A172 (cell line): ENCODE measurements at places on chromosomes 2 and 18.

DNA sequence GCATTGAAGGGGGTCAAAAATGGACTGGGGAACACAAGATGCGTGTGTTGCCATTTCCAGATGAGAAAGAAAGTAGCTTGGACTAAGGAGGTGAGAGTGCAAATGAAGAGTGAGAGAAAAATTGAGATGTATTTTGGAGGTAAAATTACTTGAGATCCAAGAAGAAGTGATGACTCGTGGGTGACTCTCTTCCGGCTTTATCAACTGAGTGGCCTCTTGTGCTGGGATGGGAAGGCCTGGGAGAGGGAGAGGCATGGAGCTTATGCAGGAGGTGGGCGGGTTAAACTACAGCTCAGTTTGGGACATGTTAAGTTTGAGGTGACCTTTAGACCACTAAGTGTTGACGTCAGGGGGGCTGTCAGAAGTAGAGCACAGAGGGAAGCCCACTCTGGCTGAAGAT, 34.9 kb downstream of the SULT1C2 start:
- peak; percentile 61 for DNase-seq

- no peak for DNase-seq
Observed at GRCh38 chr2:144339048-144339447, 180.9 kb downstream of the ZEB2 start.

DNA sequence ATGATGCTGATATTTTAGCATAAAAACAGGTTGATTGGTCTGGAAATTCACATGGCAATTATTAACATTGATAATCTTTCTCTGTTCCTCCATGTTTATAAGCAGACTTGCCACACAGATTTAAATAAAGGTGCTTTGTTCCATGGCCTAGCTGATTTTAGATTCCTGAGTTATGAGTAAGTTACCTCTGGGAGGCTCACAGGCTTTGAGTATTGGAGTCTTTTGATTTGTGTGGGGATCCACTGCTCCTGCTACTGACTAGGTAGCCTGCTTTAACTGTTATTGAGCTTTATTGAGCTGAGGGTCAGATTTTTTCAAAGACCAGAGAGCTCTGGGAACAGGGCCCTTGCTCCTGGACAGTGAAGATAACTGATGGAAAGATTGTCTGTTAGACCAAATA, 166.1 kb downstream of the ANKRD30B start:
- DNase-seq, result peak; percentile 18

- no peak for DNase-seq
Observed at GRCh38 chr2:205698286-205699268, 16.3 kb downstream of the NRP2 start.

- DNase-seq, result no peak
Observed at GRCh38 chr2:4914036-4914435, 778.1 kb upstream of the SOX11 start.

GRCh38 chr18:63260380-63260754, 59.2 kb downstream of the BCL2 start:
- DNase-seq, result no peak

GRCh38 chr2:64646007-64646880, 7.5 kb downstream of the SERTAD2 start:
- DNase-seq, result peak; percentile 71

DNA sequence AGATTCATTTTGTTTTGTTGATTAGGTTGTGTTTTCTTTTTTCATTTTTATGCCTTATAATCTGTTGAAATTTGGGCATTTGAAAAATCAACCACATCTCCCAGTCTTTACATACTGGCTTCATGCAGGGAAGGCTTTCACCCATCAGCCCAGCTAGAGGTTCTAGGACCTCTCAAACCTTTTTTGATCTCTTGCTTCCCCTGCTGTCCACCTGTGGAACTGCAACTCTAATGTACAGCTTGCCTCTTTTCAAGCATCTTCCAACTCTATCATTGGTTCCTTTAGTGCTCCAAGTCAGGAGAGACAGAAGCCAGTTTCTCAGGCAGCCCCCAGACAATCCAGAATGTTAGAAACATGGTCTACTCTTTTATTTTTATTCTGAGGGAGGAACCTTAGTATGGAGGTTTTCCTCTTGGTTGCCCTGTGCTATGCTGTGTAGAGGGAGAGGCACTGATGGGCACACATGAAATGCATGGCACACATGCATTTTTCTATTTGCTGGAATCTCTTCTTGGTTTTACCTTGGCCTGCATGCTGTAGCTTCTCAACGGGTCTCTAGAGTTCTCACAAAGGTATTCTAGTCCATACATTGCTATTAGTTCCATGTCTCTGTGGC, 107.2 kb upstream of the L3MBTL4 start:
- DNase-seq, result peak; percentile 20

DNA sequence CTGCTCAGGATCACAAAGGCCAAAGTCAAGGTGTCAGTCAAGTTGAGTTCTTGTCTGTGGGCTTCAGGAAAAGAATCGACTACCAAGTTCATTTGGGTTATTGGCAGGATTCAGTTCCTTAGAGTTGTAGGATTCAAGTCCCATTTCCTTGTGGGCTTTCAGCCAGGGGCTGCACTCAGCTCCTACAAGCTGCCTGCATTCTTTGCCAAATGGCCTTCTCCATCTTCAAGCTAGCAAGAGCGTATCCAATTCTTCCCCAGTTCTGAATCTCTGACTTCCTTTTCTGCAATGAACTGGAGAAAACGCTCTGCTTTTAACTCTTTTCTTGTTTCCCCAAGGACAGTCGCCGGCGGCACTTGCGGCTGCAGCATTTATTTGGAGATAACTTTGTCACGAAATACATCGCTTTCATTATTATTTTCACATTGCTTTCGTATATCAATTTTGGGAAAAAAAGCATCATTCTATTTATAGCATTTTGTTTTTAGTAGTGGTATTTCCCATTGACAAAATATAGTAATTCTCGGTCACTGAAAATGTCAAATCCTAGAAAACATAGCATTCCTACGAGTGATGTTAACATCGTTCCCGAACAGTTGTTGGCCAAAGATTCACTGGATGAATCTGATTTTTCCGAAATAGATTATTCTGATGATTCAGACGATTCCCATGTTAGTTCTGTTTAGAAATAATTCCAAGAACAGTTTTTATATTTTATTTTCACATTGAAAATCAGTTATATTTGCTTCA, 59.6 kb upstream of the SERPINE2 start:
- DNase-seq, result no peak

- no peak for DNase-seq
Observed at GRCh38 chr2:80519699-80520291, 215.2 kb upstream of the LRRTM1 start.

DNA sequence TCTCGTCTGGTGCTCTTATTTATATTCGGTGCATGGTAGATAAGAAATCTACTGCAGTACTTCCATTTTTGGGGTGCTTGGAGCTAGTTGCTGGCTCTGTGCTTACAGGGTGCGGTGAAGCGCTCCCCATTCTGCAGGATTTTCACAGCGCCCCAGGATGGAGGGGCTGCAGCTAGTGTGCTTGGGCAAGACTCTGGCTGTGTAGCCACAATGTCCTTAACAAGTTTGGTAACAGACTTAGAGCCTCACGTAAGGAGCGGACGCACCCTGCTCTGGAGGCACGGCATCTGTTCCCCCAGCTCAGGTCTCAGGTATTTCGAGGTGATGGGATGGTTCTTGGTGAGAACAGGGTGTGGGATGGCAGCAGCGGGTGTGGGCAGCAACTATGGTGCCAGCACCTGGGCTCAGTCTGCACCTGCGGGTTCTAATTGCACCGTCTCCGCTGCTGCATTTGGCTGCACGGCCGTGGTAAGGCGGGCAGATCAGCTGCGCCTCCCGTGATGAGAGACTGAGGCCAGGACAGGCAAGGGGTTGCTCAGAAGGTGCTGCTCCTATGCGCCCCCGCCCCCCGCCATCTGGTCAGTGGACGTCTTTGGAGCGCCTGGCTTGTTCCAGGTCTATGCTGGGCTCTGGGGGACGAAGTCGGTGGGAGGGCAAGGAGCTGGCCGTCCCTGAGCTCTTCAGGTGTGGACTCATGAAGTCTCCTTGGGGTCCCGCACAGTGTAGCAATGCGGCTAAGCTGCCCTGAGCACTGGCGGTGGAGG, 20.1 kb upstream of the ALLC start:
- DNase-seq, result no peak

GRCh38 chr18:53070788-53071187, 730.8 kb downstream of the DCC start:
- DNase-seq, result no peak

GRCh38 chr2:179049203-179049545, 763 bp downstream of the CCDC141 start:
- no peak for DNase-seq

DNA sequence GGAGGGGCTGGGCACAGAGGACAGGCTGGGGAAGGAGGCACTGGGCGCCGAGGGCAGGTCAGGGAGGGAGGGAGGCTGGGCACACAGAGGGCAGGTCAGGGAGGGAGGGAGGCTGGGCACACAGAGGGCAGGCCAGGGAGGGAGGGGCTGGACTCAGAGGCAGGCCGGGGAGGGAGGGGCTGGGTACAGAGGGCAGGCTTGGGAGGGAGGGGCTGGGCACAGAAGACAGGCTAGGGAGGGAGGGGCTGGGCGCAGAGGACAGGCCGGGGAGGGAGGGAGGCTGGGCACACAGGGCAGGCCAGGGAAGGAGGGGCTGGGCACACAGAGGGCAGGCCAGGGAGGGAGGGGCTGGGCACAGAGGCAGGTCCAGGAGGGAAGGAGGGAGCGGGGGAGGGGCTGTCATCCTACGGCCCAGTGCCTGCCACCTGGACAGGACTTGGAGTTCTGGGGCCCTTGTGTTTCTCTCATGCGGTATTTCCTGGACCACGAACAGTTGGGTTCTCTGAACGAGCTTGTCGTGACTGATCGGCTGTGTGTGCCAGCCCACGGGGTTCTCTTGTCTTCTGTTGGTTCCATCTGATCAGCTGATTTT, 46.7 kb upstream of the KCNG2 start:
- DNase-seq, result no peak

GRCh38 chr2:44360749-44361329, 455 bp downstream of the PREPL start:
- DNase-seq, result no peak

DNA sequence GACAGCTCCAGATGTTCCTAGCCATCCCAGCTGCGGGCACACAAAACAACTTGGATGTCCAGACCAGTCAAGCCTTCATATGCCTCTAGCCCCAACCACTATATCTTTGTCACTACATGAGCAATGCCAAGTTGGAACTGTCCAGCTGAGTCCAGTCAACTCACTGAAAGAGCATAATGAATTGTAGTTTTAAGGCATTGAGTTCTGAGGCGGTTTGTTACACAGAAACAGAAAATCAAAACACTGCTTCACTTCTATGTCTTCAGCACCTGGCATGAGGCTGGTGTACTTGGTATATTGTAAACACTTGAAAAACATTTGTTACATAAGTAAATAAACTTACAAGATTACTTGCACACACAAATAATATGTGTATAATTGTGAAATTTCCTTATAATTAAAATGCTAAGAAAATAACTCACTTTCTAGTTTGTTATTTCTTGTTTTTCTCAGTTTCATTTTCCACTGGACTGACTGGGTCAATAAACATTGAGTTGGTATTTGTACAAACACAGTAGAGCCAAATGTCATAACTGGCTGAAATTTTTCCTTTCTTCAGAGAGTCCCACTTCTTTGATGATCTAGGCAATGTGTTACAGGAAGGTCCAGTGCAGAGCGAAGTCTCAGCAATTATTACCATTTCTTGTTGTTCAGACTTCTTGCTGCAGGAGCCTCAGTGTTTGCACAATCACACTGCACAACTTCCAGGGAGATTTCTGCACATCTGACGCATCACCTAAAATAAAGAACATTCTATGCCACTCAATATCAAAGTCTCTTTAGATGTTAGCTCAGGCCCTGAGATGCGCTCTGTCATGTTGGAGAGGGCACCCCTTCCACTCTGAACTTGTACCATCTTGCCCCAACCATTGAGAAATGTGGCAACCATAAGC, 38.2 kb upstream of the DPP4 start:
- DNase-seq, result no peak

GRCh38 chr18:74836296-74837139, 238.8 kb downstream of the ZNF407 start:
- DNase-seq, result peak; percentile 5

GRCh38 chr18:69974365-69974764, 26.7 kb upstream of the CD226 start:
- peak; percentile 11 for DNase-seq

DNA sequence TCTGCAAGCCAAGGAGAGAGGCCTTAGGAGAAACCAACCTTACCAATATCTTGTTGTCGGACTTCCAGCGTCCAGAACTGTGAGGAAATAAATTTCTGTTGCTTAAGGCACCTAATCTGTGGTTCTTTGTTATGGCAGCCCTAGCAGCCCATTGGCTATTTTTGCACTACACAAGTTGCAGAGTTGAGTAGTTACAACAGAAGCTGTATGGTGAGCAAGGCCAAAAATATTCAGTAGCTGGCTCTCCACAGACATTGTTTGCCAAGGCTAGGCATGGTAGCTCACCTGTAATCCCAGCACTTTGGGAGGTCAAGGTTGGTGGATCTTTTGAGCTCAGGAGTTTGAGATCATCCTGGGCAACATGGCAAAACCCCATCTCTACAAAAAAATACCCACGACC, 27.1 kb upstream of the SCYGR1 start:
- DNase-seq, result peak; percentile 42

DNA sequence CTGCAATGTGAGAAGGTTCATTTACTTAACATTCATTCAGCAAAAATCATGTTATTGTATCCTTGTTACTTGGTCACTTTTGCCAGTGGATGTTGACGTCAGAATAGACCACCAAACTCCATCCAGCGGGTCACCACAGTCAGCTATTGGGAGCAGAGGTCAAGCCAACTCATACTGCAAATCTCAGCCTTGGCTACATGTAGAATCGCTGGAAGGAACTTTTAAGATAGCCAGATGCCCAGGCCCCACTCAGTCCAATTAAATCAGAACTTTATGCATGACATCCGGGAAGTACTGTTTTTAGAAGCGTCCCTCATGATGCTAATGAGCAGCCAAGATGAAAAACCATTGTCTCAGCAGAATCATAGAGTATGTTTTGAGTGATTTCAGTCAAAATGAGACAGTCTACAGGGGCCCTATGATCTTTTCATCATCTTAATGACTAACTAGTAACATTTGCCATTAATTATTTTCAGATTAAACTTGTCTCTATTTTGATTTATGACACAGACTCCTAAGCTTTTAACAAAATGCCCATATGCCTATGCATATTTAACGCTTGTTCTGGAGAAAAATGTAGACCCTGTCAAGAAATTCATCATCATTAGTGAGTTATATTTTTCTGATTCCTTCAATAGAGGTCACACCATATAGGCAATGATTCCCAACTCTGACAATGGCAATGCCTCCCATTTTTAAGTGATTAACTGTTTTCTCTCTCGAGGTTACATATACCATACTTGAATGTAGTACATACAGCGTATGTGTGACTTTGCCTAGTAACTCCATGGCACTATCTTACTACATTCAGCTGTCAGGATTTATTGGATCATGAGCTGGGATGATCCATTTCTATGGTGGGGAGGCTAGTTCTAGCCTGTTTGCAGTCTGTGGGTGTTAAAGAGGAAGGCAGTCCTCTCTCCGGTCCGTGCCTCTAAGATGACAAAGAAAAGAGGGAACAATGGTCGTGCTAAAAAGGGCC, 63.7 kb upstream of the CCBE1 start:
- no peak for DNase-seq

DNA sequence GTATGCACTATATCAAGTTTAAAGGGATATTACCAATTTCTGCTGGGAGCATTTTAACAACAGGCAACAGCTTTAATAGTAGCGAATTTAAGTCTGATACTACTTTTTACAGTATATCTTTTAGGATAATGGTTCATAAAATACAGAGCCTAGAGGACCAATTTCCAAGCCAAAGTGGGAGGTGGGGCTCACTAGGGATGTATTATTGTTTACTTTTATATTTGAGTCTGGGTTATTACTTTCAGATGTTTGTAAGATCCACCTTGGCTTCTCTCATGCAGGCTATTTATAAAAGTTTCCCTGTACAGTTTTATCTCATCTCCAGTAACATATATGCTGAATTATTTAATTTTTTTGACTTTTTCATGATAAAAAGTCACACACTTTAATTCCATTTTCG, 242.0 kb downstream of the CMPK2 start:
- no peak for DNase-seq
